Stimulated activated CD4-positive, alpha-beta T cell treated with anti-CD3 and anti-CD28 coated beads, Interleukin-4, amount 100 ng/mL, for 1 hour (primary cell): ENCODE measurements at places on chromosomes 6 and 20.
A peak's percentile ranks its signal among the peaks of the same experiment; 100 is the strongest.

- no peak for DNase-seq
Observed at GRCh38 chr6:96075826-96076225, 60.1 kb downstream of the FUT9 start.

GRCh38 chr6:19325335-19325789, 511.8 kb upstream of the ID4 start:
- DNase-seq, result no peak

DNA sequence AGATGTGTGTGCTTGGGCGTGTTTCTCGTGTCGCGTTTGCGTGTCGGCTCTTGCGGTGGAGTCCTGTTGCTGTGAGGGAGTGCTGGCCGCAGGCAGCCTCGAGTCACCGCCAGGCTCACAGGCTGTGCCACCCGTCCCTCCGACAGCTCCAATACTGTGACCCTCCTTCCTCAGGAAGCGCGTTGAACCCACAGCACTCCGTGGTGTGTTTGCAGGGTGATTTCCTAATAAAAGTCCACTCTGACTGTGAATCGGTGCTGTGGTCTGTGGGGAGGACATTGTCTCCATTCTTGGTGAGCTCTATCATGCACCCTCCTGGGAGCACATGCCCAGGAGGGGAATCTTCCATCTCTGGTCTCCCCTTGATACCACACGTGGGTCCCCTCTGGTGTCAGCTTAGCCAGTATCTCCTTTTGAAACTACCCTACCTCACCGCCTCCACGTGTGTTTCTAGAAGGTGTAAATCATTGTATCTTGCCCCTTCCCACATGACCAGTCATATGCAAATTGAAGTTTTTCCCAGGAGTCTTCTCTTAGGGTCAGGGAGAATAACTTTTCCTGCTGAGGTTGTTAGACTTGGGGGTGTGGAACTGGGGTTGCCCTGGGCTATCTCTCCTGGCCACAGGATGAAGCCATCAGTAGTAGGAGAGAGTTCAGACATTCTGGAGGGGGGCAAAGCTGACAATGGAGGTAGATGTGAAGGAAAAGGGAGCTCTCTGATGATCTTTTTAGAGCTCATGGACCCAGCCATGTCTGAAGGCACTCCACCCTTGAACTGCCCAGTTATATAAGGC, 13.3 kb upstream of the PCMTD2 start:
- no peak for DNase-seq

GRCh38 chr6:94227741-94228140, 808.4 kb upstream of the EPHA7 start:
- no peak for DNase-seq

DNA sequence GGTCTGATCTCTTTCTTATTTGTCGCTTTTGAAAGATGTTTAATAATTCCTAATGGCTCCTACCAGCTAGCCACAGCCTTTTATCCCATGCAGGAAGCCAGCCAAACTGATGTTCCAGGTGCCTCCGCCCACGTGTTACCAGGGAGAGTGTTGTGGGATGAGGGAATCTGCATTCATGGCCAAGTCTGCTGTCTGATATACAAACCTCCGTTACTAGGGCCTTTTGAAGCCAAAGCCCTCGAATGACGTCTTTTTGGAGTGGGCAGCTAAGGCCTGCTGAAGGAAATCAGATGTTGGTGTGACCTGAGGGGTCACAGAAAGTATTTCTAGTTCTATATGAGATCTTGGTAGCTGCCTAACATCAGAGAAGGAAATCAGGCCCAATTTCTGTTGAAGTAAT, 21.3 kb downstream of the STK35 start:
- no peak for DNase-seq

DNA sequence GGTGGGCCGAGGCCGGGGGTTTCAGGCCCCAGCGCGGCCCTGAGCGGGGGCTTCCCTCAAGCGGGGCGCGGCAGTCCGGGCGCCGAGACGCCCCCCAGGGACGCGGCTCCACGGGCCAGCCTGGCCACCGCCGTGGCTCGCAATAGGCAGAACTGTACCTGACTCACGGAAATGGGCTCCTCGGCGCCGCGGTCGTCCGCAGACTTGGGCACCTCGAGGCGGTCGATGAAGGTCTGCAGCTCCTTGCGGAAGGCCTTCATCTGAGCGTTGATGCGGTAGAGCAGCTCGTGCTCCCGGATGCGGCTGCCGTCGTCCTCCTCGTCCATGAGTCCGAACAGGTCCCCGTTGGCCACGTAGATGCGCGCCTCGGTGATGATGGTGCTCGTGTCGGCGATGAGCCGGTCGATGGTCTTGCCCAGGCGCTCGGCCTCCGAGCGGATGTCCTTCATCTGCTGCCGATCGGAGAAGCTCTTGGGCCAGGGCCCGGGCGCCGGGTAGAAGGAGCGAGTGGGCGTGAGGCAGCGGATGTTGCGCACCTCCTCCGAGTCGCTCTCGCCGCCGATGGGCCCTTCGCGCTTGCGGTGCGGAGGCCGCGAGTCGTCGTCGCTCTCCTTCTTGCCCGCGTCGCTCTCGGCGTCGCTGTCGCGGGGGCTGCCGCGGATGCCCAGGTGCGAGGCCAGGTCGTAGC, 16.1 kb upstream of the KIAA0408 start:
- DNase-seq, result no peak

GRCh38 chr6:24520929-24521546, 26.3 kb downstream of the ALDH5A1 start:
- peak; percentile 42 for DNase-seq

- DNase-seq, result no peak
Observed at GRCh38 chr20:59955131-59955796, 3.0 kb upstream of the CDH26 start.

GRCh38 chr6:23011615-23012014, 442.2 kb downstream of the HDGFL1 start:
- no peak for DNase-seq

GRCh38 chr6:85684809-85685171, 42.1 kb upstream of the SYNCRIP start:
- DNase-seq, result no peak

- DNase-seq, result no peak
Observed at GRCh38 chr6:130615816-130616215, 211.4 kb upstream of the SMLR1 start.
